ENCODE measurements at places on chromosomes 6 and 20. TPM values are rescaled to one million over a fixed set of nuclear protein-coding genes. Genes with fewer than 3 reads are reported as not detected.

DEFB124 gene
- not detected for total RNA-seq

BMP5 gene
- 6.6 TPM for total RNA-seq

PAX1 gene
- not detected for total RNA-seq

SLC39A7 gene
- total RNA-seq = 37.7 TPM

CMTR1 gene
- total RNA-seq = 34.5 TPM

RBM24 gene
- total RNA-seq = 0.26 TPM

SMOC2 gene
- 1.0 TPM for total RNA-seq

LY6G6F gene
- 1.2 TPM for total RNA-seq

ALDH8A1 gene
- total RNA-seq = 0.23 TPM

DNA sequence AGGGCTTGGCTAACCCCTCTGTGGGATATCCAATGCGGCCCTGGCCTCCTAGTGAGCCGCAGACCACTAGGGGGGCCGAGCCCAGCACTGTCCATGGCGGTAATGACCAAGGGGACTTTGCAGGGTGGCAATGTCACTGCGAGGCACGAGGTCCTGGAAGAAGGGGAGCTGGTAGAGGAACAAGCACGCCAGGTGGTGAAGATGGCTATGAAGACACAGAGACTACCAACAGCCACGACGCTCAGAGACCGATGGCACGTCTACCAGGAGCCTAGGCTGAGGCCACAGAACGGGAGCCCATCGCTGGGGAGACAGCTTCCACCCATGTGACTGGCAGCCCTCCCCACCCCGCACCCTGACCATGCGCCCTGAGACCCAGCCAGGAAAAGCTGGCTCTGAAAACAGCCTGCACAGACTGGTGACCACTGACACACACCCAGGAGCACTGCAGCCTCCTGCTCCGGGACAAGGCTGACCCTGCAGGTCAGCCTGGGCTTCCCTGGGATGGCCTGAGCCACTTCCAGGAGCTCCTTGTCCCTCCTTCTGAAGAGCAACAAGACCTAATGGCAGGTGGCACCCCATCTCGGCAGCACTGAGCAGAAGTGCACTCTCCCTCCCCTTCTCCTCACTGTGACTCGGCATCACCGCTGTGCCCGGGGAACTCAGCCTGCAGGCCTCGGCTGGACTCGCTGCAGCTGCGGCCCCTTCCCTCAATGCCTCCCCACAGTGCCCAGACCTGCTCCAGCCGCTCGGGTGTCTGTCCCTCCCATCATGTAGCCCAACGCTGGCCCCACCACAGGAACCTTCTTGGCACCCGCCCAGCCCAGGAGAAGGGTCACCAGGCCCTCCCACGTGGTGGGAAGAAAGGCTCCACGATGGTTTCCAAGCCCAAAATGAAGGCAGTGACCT lies 56.9 kb downstream of the GNAS-AS1 start:
- H3K4me3 ChIP-seq = no peak overlapping the region
- no peak overlapping the region for H3K27ac ChIP-seq
- no peaks in the 10 kb centered on the region for H3K27me3 ChIP-seq
- DNase-seq = peak; percentile 55

- H3K36me3 ChIP-seq = no peaks in the 10 kb centered on the region
- H3K27me3 ChIP-seq = no peaks in the 10 kb centered on the region
These were observed 87.8 kb downstream of the SLC22A3 start for GRCh38 chr6:160435935-160436334.

DNA sequence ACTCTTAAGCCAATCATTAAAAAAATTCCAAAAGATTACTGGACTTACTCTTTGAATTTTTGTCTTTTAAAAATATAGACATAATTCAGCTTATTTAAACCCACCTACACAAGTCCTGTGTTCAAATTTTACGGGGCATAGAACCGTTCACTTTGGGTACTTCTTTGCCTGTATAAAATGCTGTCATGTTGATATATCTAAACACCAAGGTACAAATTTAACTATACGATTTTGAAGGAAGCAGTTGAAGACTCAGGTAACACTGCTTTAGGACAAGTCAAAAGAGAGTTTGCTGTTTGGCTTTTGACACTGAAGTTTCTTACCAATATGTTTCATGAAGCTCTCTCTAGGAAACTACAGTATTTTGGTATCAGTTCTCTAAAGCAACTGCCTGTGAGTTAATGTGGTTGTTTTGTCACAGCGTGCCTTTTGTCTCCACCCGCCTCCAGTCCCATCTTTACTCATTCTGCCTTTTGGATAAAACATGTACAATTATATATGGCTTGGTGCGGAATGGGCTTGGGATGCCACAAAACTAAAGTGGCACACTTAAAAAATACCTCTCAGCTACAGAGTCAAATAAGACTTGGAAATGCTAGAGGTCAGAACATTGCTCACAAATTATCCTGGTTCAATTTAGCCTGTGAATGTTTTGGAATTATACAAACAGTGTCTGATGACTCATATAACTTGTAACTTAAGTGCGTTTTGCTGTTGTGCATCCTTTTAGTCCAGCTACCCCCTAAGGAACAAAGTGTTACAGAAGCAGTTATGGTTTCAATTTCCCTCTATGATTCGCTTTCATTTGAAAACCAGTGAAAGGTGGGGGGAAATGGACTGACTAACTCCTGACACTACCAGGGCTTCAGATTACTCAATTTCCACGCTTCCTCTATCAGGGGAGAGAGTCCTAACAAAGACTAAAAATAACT lies 38.7 kb downstream of the RGS17 start:
- no peak for DNase-seq
- H3K27me3 ChIP-seq = no peaks in the 10 kb centered on the region
- H3K27ac ChIP-seq = no peak overlapping the region
- H3K36me3 ChIP-seq = no peaks in the 10 kb centered on the region

DNA sequence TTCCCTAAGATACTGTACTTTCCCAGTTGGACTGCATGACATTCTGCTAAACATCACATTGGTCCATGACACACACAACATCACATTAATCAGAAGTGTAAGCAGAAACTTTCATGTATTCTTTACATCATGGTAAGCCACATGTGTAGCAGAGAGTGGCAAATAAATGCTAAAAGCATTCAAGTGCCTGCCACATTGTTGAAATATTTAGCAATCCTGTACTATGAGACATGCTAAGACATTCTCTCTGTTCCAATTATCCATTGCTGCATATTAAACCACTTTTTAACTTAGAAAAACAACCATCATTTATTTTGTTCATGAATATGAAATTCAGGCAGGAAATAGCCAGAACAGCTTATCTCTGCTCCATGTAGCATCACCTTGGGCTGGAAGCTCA lies 207.7 kb upstream of the GJE1 start:
- H3K4me3 ChIP-seq = no peak overlapping the region
- no peaks in the 10 kb centered on the region for H3K27me3 ChIP-seq

- no peaks in the 10 kb centered on the region for H3K36me3 ChIP-seq
- H3K27ac ChIP-seq = peak overlapping the region; percentile 45
- H3K4me3 ChIP-seq = no peak overlapping the region
- DNase-seq = no peak
- H3K27me3 ChIP-seq = no peaks in the 10 kb centered on the region
These were observed 70.1 kb upstream of the TULP4 start for GRCh38 chr6:158242071-158242606.

GRCh38 chr6:21807299-21808044 lies 213.9 kb downstream of the SOX4 start:
- DNase-seq = no peak
- no peaks in the 10 kb centered on the region for H3K27me3 ChIP-seq
- H3K4me3 ChIP-seq = no peak overlapping the region

GRCh38 chr6:122710908-122711635 lies 68.4 kb upstream of the FABP7 start:
- no peaks in the 10 kb centered on the region for H3K36me3 ChIP-seq
- H3K4me1 ChIP-seq = no peaks in the 10 kb centered on the region
- no peak for DNase-seq
- no peak overlapping the region for H3K27ac ChIP-seq
- H3K27me3 ChIP-seq = no peaks in the 10 kb centered on the region
- no peak overlapping the region for H3K4me3 ChIP-seq

DNA sequence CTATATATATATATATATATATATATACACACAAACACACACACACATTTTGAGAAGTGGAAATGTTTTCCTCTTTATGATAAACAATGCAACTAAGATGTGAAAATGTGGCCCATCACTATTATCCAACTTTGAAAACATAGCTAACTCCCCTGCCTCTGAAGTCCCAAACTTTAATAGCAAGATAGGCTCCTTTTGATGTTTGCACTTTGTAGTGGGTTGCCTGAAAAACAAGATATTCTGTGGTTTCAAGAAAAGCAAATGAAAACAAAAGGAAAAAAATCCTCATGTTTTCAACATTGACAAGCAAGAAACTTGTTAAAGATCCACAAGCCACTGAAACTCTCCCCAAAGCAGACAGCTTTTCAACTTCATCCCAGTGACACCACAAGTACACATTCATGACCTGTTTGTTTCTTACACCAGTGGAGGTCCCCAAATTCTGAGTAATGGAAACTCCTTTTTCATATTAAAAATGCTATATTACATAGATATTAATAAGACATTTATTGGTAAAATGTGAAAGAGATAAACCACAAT lies 90.0 kb downstream of the IPCEF1 start:
- no peak overlapping the region for H3K27ac ChIP-seq
- no peak for DNase-seq
- H3K27me3 ChIP-seq = no peaks in the 10 kb centered on the region
- H3K4me3 ChIP-seq = no peak overlapping the region
- H3K36me3 ChIP-seq = no peaks in the 10 kb centered on the region

DNA sequence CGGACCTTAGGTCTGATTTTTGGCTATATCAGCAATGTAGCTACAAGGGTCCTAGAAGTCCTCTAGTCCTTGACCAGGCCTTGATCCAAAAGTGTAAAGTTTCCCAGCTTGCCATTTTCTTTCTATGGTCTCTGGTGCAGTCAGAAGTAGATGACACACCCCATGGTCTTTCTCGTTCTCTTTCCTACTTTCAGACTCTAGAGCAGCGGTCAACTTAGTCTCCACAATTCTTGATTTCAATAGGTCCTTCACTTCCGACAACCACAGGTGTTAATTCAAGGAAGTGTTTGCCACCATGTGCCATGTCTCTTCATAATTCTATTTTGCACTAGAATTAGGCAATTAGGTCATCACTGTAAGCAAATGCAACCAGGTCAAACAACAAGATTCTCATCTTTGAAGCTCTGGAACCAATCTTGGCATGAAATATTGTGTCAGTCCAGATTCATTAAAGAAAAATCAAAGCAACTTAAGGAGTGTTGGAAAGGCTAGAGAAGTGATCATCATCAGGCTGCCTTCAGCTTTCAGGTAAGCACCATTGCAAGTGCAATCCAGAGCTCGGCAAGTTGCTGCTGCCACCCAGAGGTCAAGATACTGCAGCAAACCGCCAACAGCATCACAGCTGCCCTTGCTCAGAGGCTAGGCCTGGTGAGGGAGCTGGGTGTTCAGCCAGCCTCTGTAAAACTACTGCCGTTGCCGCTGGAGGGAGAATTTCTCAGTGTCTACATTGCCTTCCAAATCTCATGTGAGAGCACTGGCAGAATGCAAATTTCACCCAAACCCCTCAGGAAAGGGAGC lies 5.6 kb upstream of the SYNE1 start:
- H3K27me3 ChIP-seq = no peaks in the 10 kb centered on the region
- peaks cover 4% of the 10 kb centered on the region for H3K4me1 ChIP-seq

- peak; percentile 73 for DNase-seq
- H3K27ac ChIP-seq = peak overlapping the region; percentile 93
- no peaks in the 10 kb centered on the region for H3K27me3 ChIP-seq
- peak overlapping the region; percentile 78 for H3K4me3 ChIP-seq
- peaks cover 24% of the 10 kb centered on the region for H3K36me3 ChIP-seq
These were observed 889 bp upstream of the FLOT1 start for GRCh38 chr6:30743099-30744053.

DNA sequence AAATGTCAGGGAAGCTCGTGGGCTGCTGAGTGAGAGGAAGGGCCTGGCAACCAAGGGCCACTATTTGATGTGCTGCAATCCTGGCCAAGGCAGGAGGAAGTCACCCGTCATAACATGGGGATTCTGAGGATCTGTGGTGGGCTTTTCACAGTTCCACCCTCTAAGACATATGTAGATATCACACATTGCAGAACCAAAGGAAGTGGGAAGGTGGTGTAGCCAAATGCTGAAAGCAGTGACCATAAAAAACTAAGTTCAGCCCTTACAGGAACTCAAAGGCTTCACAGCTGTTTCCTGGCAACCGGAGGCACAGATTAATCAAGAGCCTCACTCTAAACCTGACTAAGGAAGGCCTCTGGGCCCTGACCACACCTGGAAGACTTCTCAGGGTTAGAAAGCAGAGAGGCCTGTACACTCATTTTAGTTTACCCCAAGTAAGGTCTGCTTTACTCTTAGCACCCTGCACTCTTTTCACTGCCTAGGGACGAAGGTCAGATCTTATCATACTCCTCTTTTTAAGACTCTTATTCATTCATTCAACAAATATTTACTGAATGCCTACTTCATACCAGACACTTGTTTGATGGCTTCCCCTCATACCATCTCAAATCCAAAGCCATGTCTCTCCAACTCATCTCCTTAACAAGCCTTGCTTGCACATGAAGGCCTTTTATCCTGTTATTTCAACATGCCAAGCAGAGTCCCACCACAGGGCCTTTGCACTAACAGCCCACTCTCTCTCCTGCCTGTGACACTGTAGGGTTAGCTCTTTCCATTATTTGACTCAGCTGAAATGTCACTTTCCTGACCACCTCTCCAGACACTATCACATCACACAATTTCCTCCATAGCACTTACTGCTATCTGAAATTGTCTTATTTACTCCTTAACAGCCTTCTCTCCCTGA lies 2.6 kb downstream of the UBE2V1 start:
- DNase-seq = no peak
- H3K36me3 ChIP-seq = no peaks in the 10 kb centered on the region
- H3K4me3 ChIP-seq = no peak overlapping the region
- H3K27me3 ChIP-seq = no peaks in the 10 kb centered on the region
- peaks cover 71% of the 10 kb centered on the region for H3K4me1 ChIP-seq
